Esophagus squamous epithelium (tissue), 5 donors: ENCODE measurements at places on chromosomes 12 and 14. TPM values are rescaled to one million over a fixed set of nuclear protein-coding genes. Genes with fewer than 3 reads are reported as not detected.

Gene USP44
- total RNA-seq = 0.19 TPM

Gene TMEM229B
- total RNA-seq = 0.38 TPM

Gene LBHD2
- 1.1 TPM for total RNA-seq

Gene KCNK13
- total RNA-seq = 0.19 TPM

Gene PMCH
- not detected for total RNA-seq

Gene SLC15A5
- total RNA-seq = not detected

Gene RNFT2
- not detected for total RNA-seq
